Common myeloid progenitor, CD34-positive (primary cell): ENCODE measurements at places on chromosomes 7 and 10.

DNA sequence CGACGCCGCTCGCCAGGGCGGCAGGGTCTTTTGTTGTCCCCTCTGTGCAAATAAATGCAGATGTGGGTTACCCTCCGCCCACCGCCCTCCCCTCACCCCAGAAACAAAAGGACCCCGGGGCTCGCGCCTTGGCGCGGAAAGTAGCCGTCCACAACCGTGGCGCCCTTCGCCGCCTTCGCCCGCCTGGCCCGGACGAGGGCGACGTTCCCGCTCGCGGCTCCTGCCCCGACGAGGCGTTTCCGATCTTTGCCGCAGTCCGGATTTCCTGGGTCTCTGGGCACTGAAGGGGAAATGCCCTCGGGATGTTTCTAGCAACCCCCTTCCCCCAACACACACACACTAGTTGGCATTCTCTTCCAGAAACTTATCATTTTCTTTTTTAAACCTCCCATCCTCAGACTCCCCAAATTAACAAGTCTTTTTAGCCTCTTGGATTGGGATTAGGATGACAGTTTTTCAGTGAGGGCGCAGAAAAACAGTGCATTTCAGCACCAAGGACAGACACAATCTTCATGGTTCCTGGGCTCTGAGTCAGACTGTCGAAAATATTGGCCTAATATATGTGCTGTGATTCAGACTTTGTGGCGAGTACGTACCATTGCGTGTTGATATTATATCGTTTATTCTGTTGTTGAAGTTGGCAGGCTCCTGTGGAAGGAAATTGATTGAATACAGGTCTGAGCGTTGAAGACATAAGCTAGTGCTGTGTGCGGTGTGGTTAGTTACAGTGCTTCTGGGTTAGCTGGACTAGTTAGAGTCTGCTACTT is 771 bp downstream of the PHYHIPL start:
- DNase-seq: peak; percentile 71

DNA sequence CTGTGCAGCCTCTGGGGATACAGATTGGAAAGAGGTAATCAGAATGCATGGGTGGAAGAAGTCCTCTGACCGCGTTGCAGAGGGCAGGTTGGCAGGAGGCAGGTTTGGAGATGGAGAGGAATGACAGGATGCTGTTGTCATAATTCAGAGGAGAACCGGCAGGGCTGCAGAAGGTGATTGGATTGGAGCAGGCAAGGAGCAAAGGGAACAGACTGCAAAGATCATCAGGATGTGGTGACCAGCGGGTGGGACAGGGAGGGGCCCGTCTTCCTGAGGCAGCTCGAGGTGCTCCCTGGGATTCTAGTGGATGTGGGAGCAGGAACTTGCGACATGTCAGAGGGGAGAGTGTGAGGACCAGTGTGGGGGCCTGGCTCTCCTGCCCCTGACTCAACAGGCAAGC is 78.5 kb upstream of the PPIF start:
- DNase-seq: no peak

- peak; percentile 40 for DNase-seq
Observed at GRCh38 chr10:33334153-33334804, at the start of gene NRP1. Gene NRP1 (minus strand): TSS chr10:33334667. CDS start chr10:33334382, 285 bp downstream.

DNA sequence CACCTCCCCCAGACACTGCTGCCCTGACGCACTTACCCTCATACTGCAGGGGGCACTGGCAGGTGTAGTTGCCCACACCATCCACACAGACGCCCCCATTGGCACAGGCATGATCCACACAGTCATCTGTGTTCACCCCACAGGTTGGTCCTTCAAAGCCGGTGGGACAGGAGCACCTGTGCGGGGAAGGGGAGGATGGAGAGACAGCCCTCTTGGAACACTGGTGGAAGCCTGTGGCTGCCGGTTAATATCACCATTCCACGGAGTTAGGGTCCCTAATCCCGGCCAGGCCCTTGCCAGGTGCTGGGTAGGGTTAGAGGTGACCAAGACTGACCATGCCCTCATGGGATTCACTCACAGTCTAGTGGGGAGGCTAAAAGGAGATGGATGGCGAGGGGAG is 171.8 kb downstream of the SLIT1 start:
- DNase-seq: no peak

DNA sequence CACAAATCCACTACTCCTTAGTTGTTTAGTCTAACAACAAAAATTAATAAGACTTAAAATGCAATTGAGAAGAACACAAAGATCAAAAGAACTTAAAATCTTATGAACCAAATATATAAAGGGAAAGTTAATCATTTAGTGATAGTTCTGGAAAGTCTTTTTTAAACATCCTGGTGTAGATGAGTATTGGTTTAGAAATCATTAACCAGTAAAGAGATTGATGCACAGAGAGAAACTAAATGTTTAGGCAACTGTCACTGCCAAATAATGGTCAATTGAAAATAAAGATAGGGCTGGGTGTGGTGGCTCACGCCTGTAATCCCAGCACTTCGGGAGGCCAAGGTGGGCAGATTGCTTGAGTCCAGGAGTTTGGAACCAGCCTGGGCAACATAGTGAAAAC is 44.9 kb downstream of the SP8 start:
- DNase-seq: no peak

DNA sequence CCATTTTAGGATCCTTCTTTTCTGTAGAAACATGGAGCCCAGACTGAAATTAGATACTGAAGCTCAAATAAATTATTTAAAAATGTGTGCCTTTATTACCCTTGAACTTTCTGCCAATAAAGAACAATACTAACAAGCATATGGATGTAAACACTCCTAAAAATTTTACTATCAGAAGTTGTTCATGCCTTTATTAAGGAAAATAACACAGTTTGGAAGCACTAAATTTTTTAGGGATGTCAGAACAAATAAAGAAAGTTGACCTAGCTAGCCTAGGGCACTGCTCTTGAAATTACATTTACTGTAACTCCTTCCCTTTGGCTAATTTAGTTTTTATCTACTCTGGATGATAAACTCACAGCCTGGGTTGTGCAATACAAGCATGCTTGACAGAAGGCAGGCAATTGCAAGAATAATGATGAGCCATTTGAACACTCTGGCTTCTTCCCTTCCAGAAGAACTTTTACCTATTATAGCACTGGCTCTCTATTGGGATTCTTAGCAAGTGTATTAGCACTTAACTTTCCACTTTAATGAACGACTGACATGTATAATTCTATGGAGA is 351.7 kb upstream of the C7orf33 start:
- DNase-seq: no peak

GRCh38 chr10:73019100-73019499 is 64.5 kb upstream of the PLA2G12B start:
- DNase-seq: no peak
